Activated CD8-positive, alpha-beta T cell treated with anti-CD3 and anti-CD28 coated beads, Interleukin-2, amount 10 ng/mL, durations not matched to agents 7 days and 5 days (primary cell): ENCODE measurements at places on chromosomes 7 and 10. TPM values are rescaled to one million over a fixed set of nuclear protein-coding genes. Genes with fewer than 3 reads are reported as not detected.

DNA sequence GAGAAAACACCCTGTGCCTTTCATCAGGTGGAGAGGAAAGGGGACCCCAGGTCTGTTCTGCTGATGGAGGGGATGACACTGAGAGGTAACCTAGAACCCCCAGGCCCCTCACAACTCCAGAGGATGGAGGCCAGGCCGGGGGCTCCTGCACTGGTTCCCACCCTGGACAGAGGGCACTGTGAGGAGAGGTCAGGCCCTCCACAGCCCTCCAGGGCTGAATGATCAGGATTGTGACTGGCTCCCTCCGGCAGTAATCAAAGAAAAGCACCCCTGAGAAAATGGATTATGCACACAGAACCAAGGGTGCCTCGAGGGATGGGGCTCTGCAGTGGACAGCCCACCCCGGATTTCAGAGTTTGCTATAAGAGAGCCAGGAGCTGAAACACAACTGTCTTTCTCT, 502.8 kb downstream of the TCERG1L start:
- H3K27ac ChIP-seq = no peak overlapping the region
- H3K27me3 ChIP-seq = no peaks in the 10 kb centered on the region
- no peaks in the 10 kb centered on the region for H3K4me1 ChIP-seq
- no peaks in the 10 kb centered on the region for H3K36me3 ChIP-seq
- DNase-seq = no peak

DNA sequence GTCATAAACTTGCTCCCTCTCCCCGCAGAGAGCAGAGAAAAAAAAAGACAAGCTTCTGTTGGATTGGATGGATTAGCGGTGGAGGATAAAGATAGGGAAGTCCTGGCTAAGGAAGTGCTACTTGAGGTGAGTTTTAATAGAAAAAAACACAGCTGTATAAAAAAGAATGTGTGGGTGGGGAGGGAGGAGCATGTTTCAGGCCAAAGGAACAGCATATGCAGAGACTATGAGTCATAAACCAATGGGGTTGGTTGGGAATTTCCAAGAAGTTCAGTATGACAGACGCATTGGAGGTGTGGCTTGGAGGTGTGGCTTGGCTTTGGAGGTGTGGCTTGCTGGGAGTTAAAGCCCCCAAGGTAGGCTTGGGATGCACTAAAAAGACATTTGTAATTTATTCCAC, 103.0 kb upstream of the LSM8 start:
- no peak overlapping the region for H3K27ac ChIP-seq
- no peaks in the 10 kb centered on the region for H3K27me3 ChIP-seq
- peaks cover 6% of the 10 kb centered on the region for H3K4me1 ChIP-seq

GRCh38 chr7:95102662-95103061, 195.3 kb downstream of the PPP1R9A start:
- no peak for DNase-seq
- no peaks in the 10 kb centered on the region for H3K4me1 ChIP-seq
- H3K4me3 ChIP-seq = no peak overlapping the region
- no peaks in the 10 kb centered on the region for H3K36me3 ChIP-seq
- H3K27ac ChIP-seq = no peak overlapping the region

DNA sequence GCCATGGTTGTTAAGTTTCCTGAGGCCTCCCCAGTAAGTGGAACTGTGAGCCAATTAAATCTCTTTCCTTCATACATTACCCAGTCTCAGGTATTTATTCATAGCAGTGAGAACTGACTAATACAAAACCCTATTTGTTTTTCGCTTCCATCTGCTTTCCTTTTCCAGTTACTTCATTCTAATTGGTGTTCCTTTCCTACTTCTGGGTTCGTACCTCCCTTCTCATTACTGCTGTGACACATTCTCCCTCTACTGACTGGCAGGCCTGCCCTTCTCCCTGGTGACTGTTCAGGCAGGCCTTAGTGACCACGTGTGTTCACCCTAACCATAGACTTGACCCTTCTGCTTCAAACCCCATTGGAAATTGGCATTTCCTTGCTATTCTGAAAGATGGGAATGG, 37.7 kb downstream of the MTURN start:
- no peaks in the 10 kb centered on the region for H3K36me3 ChIP-seq
- H3K27me3 ChIP-seq = peaks cover 7% of the 10 kb centered on the region
- no peaks in the 10 kb centered on the region for H3K4me1 ChIP-seq
- H3K4me3 ChIP-seq = no peak overlapping the region

GRCh38 chr10:29627201-29628132, 7.3 kb downstream of the SVIL start:
- no peaks in the 10 kb centered on the region for H3K36me3 ChIP-seq
- H3K27me3 ChIP-seq = no peaks in the 10 kb centered on the region
- no peak for DNase-seq

DNA sequence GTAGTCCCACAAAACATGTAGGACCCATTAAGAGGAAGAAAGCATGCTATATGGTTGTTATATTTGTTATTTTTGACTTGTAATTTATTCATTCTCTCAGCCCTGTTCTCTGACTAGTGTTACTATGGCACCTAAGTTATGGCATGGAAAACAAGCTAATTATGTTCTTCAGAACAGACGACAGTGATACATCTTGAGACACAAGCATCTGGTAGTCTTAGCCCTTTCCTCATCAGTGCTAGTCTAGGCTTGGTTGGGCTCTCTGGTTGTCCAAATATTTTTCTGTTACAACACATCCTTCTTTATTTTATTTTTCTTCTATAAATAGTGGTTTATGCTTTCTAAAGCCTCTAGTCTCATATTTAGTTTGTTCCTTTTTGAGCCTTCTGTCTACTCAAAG, 308.3 kb upstream of the KAT6B start:
- no peak overlapping the region for H3K27ac ChIP-seq
- H3K4me3 ChIP-seq = no peak overlapping the region
- H3K4me1 ChIP-seq = no peaks in the 10 kb centered on the region
- H3K36me3 ChIP-seq = peaks cover 28% of the 10 kb centered on the region

DNA sequence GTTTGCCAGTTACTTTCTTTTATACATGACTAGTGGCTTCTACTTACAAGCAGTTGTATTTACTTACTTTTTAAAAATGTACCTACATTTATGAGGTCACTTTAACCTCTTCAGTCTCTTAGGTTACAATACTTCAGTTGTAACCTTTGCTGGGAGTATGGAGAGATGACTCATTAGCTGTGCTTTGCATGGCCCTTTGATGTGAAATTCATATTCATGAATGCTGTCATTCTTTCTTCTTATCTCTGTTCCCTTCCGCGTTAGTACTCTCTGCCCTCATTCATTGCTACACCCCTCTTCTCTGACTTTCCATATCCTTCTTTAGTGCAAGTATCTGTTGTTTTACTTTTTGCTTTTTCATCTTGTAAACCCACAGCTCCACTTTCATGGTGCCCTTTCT, 164.3 kb downstream of the BMPER start:
- H3K36me3 ChIP-seq = no peaks in the 10 kb centered on the region
- no peaks in the 10 kb centered on the region for H3K4me1 ChIP-seq
- no peak overlapping the region for H3K4me3 ChIP-seq
- H3K27ac ChIP-seq = no peak overlapping the region
- DNase-seq = no peak
- H3K27me3 ChIP-seq = no peaks in the 10 kb centered on the region

- no peak overlapping the region for H3K27ac ChIP-seq
- DNase-seq = no peak
- H3K4me1 ChIP-seq = no peaks in the 10 kb centered on the region
- no peak overlapping the region for H3K4me3 ChIP-seq
- H3K27me3 ChIP-seq = no peaks in the 10 kb centered on the region
Measured at GRCh38 chr7:90677486-90678404, 81.6 kb downstream of the CDK14 start.

GRCh38 chr10:21184216-21184615, 287.1 kb upstream of the NEBL start:
- DNase-seq = no peak
- no peaks in the 10 kb centered on the region for H3K4me1 ChIP-seq
- H3K36me3 ChIP-seq = no peaks in the 10 kb centered on the region
- H3K27ac ChIP-seq = no peak overlapping the region
- no peak overlapping the region for H3K4me3 ChIP-seq

GRCh38 chr7:40133561-40134427, 628 bp downstream of the MPLKIP start:
- DNase-seq = peak; percentile 32
- peaks cover 16% of the 10 kb centered on the region for H3K36me3 ChIP-seq

- H3K27ac ChIP-seq = no peak overlapping the region
- DNase-seq = no peak
- H3K27me3 ChIP-seq = peaks cover 2% of the 10 kb centered on the region
- no peaks in the 10 kb centered on the region for H3K36me3 ChIP-seq
- no peak overlapping the region for H3K4me3 ChIP-seq
- H3K4me1 ChIP-seq = no peaks in the 10 kb centered on the region
Measured at GRCh38 chr10:128721963-128722445, 595.8 kb upstream of the MKI67 start.

DNA sequence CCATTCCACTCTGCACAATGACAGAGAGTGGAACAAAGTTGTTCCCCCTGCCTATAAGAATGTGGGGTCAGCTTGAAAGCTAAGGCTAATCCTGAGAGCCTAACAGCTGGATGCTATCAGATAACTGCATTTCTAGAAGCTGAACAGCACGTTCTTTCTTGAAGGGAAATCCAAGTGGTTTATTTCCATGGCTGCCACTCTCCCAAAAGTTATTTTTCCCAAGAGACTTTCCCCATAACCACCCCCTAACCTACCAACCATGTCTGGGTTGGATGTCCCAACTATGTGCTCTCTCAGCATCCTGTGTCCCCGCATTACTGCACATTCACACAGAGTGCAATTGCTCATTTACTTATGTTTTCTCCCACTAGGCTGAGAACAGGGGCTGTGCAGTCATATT, 140.7 kb upstream of the ANKRD1 start:
- peaks cover 2% of the 10 kb centered on the region for H3K27me3 ChIP-seq
- DNase-seq = no peak
- H3K4me1 ChIP-seq = peaks cover 8% of the 10 kb centered on the region
- H3K4me3 ChIP-seq = no peak overlapping the region

DNA sequence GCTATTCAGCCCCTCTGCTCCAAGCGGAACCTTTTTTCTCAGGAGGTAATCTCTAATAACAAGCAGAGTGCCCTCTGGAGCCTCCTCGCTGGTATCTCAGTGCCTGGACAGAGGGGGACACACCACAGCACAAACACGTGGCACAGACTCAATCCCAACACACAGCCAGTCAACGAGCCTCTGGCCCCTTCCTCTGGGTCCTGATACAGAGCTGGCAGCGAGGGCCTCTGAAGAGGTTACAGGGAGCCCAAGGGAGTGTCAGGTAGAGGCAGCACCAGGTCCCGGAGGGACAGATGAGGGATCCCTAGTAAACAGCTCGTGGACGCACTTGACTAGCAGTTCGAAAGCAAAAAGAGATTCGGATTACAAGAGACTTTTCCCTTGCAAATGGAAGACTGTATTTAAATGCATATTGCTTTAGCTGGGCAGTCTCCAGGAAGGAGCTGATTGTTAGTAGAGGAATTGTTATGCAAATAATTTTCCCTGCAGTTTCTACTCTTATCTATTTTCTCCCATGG, 14.1 kb downstream of the CXCL12 start:
- H3K4me3 ChIP-seq = no peak overlapping the region
- no peak overlapping the region for H3K27ac ChIP-seq
- H3K36me3 ChIP-seq = no peaks in the 10 kb centered on the region
- H3K4me1 ChIP-seq = no peaks in the 10 kb centered on the region

DNA sequence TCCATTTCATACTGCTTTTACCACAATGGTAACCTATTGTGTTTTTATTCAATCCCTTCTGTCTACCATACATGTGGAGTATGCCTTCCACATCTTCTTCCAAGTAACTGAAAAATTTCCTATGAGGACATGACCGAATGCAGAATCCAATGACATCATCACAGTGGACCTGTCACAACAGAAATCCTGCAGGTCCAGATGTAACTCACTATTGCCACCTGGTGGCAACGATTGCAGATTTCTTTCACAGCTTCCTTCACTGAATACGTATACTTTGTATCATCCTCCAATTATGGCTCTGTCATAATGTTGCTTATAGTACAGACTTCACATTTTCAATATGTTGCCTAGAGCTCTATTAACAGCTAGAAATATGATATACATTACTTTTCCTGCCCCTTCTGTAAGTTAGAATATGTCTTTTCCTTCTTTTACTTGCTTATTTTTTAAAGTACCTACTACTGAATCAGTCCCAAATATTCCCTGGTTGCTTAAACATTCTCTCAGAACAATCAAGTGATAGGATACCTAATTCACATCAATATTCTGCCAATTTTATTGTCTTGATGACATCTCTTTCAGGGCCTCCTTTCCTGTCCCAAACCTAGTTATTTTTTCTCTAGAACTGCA, 45.4 kb downstream of the SLC13A1 start:
- no peak overlapping the region for H3K27ac ChIP-seq
- no peaks in the 10 kb centered on the region for H3K4me1 ChIP-seq
- no peaks in the 10 kb centered on the region for H3K27me3 ChIP-seq
- peak; percentile 61 for DNase-seq
- H3K4me3 ChIP-seq = no peak overlapping the region

DNA sequence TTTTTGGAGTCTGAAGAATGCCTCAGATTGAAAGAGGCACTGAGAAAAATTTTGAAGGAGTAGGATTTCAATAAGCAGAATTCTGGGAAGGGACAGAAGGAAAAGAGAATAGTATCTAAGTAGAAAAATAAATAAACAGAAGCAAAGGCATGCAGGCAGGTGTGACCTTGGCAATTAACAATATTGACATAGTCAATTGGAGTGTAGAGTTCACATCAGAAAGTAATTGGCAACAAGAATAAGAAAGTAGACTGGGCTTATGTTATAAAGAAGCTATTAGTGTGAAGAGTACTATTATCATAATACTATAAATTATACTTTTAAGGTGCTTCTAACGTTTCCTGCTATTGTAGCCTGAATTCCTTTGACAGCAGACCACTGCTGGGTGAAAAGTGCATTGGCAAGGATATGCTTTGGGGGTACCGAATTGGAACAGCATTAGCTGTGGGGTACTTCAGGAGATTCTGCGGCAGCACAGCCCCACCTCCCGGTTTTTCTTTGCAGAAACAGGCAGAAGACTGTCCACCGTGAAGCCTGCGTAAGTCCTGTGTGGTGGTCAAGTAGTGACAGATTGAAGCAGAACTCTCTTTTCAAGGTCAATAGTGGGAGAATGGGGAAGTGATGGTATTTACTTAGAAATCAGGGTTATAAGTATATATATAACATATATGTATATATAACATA, 357.0 kb downstream of the THSD7A start:
- H3K27ac ChIP-seq = no peak overlapping the region
- no peak for DNase-seq
- no peaks in the 10 kb centered on the region for H3K4me1 ChIP-seq
- H3K27me3 ChIP-seq = no peaks in the 10 kb centered on the region
- H3K4me3 ChIP-seq = no peak overlapping the region
- no peaks in the 10 kb centered on the region for H3K36me3 ChIP-seq

The PRLHR gene
- not detected for total RNA-seq

The FAM25A gene
- total RNA-seq = not detected

The CFAP70 gene
- total RNA-seq = 0.57 TPM

The FRG2B gene
- not detected for total RNA-seq

The SUN3 gene
- total RNA-seq = not detected

The SP8 gene
- not detected for total RNA-seq

The NUPR2 gene
- not detected for total RNA-seq

The KAZALD1 gene
- not detected for total RNA-seq

The BUD23 gene
- total RNA-seq = 60.9 TPM

The DNA2 gene
- total RNA-seq = 52.6 TPM

The SUV39H2 gene
- total RNA-seq = 34.6 TPM
